ENCODE measurements at places on chromosomes 3 and 15.
A peak's percentile ranks its signal among the peaks of the same experiment; 100 is the strongest.

DNA sequence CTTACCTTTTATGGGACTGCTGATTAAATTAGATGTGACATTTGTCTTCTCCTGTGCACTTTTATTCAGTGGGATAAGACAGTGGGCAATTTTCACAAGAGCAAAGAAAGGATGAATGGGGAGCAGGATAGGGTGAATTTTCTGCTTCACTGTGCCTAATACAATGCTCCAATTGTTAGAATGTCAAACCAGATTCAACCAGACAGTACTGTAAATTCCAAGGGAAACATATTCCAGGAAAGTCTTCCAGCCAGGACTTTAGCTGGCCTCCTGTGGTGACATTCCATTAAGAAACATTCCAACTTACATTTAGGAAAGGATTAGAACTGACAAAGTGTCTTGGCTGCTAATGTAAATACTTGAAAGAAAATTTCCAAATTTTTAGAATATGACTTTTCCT, 100.1 kb upstream of the PROK2 start:
- DNase-seq = no peak

- DNase-seq = no peak
Observed at GRCh38 chr3:149077628-149078027, 8.7 kb downstream of the HLTF start.

DNA sequence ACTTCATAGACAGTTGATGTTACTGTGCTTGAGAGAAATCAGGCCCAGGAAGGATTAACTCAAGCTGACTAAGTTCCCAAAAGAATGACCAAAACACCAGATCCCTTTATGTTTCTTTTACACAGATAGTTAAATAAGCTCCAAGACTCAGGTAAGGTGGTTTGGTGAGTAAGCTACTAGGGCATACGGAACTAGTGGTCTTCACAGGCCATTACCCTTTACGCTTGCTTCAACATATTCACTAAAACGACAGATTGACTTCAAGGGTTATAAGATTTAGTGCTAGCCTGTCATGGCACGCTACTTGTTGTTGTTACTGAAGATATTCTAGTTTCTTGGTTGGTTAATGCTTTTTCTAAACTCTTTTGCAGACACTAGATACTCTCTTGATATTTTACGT, 369.3 kb downstream of the LPP start:
- DNase-seq = no peak

GRCh38 chr15:34793071-34793470, 2.3 kb downstream of the ACTC1 start:
- no peak for DNase-seq

DNA sequence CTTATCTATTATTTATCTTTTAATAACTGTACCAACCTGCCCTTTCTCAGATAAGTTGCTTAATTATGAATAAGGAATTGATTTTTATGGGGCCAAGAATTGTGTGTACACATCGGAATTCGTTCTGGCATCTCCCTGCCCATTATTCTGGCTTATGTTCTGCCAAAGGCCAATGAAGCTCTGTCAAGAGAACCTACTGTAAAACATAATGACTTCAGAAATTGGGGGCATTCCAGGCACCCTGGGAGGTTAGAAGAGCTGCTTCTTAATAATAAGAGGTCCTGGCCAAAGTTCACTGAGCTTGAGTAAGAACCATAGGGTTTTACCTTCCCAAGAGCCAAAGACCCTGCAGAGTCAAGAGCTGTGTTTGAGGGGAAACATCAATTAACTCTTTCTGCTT, 261.7 kb downstream of the SLC9A9 start:
- no peak for DNase-seq

DNA sequence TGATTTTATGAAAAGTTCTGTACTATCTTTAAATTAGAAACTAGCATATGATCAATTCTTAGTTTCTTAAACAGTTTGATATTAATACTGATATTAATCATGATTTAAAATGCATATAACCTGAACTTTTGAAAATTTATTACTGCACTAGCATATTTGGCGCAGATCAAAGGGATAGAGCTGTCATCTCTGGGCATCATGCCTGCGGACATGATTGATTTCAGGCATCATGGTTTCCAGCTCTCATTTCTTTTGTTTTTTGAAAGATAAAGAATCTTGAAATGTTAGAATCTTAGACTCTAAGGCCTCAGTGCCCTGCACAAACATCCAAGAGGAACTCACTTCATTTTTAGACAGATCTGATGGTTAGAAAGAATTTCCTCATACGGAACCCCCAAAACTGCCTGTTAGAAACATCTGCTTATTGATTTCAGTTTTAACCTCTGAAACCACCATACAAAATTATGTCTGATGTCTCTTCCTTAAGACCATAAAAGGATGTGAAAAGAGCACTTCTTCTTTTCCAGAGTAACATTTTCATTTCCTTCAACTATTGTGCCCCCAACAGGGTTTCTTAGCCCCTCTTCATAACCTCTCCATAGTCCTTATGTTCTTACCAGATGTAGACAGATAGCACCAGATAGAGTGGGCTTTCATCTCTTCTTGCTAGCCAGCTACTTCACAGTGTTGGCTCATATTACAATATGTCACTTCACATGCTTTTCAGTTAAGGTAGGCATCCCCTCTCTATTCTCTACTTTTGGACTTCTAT, 110.8 kb downstream of the BBX start:
- DNase-seq = no peak

DNA sequence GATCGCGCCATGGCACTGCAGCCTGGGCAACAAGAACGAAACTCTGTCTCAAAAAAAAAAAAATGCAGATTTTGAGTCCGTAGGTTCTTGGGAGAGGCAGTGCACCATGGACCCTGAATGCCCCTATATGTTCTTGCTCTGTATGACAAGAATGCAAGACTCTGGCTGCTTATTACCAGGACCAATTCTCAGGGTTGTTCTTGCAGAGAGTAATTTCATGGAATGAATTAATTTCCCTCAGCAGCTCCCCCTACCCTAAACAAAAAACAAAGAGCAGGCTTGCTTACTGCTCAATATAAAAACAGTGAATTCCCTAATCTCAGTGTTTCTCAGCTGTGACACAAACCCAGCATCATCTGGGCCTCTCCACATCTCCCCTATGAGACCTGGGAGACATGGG, 20.5 kb upstream of the DYNC1LI1 start:
- DNase-seq = no peak

- DNase-seq = no peak
Observed at GRCh38 chr3:192181151-192181550, 546.2 kb downstream of the FGF12 start.

GRCh38 chr3:107965136-107965655, 125.6 kb downstream of the CD47 start:
- no peak for DNase-seq

- DNase-seq = no peak
Observed at GRCh38 chr3:65406470-65406869, 632.2 kb downstream of the MAGI1 start.

GRCh38 chr15:33119865-33120264, 74.6 kb downstream of the FMN1 start:
- DNase-seq = no peak

DNA sequence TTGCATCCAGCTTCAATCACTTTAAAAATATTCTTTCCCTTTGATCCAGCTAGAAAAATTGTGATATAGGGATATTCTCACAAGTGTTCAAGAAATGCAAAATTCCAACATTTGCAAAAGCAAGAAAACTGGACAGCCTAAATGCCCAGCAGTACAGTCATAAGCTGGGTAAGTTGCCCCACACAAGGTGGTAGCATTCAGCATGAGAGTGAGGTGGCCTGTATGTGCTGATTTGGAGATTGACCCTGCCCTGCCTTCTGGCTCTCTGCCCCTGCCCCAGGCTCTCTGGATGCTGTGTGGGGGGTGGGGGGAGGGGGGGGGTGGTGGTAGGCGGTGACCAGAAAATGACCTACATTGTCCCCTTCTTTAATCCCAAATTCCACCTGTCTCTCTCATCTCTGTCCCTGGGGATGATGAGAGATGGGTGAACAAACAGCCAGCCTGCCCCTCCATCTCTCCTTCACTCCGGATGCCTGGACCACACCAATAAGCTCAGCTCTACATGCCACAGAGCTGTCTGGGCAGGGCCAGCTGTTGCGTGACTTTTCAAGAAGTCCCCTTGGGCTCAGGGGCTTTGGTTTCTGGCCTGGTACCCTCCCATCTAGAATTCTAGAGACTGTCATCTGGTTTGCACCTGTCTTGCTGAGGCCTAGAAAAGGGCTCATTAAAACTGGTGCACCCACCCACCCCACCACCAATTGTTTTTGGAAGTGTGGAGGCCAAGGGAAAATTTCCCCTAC, 42.2 kb downstream of the SLC28A1 start:
- no peak for DNase-seq

- no peak for DNase-seq
Observed at GRCh38 chr3:194777729-194778128, 92.0 kb downstream of the FAM43A start.

DNA sequence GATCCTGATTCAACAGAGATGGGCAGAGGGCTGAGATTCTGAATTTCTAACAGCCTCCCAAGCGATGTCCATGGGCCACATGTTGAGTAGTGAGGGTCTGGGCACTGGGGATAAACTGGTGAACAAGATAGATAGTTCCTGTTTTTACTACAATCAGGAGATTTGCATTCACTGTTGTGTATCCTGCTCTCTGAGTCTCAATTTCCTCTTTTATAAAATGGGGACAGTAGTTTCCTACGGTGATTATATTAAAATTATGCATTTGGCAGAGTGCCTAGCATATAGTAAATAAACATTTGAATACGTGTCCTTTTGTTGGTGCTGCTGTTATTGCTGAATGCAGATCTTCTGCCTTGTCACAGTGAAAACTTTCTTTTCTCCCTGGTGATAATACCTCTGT, 102.5 kb downstream of the MYH15 start:
- DNase-seq = no peak

GRCh38 chr3:36227980-36228379, 152.3 kb upstream of the STAC start:
- DNase-seq = no peak

- DNase-seq = no peak
Observed at GRCh38 chr3:160140756-160141155, 84.5 kb upstream of the C3orf80 start.

GRCh38 chr3:40336101-40336500, 26.6 kb downstream of the EIF1B start:
- no peak for DNase-seq

GRCh38 chr3:10352146-10352911, 31.4 kb upstream of the SEC13 start:
- no peak for DNase-seq

DNA sequence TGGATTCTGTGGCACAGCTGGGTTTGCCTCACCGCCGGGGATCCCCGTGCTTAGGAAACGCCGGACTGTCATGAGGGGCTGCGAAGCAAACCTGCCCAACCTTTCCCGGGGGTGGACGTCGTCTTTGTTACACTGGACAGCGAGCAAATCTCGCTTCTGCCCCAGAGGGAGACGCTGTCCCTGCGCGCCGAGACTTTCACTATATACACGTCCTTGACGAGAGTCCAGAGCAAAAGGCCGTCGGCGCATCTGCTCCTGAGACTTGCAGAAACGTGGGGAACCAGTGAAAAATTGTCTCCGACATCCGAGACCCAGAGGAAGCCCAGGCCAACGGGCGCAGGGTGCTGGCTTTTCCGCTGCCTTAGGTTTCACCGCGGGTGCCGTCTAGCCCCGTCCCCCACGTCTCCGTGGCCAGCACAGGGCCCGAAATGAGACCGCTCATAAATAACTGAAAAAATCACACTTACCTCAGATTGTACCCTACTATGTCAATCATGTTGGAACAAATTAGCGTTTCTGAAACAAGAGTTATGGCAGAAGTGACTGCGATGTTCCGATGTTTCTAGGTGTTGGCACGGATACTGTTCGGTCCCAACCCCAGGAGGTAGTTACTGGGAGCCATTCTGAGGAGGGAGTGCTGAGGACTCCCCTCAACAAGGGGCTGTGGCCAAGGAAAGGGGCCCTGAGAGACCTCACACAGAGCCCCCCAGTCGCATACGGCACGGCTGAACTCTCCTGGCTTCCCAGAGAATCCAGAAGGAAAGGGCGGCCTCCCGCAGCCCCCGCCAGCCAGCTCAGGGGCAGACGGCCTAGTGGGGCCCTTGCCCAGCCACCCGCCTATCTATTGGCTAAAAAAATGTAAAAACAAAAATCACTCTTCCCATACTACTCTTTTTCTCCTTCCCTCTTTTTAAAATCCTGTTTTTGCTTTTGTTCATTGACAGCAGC, 14.4 kb upstream of the MUC4 start:
- no peak for DNase-seq

DNA sequence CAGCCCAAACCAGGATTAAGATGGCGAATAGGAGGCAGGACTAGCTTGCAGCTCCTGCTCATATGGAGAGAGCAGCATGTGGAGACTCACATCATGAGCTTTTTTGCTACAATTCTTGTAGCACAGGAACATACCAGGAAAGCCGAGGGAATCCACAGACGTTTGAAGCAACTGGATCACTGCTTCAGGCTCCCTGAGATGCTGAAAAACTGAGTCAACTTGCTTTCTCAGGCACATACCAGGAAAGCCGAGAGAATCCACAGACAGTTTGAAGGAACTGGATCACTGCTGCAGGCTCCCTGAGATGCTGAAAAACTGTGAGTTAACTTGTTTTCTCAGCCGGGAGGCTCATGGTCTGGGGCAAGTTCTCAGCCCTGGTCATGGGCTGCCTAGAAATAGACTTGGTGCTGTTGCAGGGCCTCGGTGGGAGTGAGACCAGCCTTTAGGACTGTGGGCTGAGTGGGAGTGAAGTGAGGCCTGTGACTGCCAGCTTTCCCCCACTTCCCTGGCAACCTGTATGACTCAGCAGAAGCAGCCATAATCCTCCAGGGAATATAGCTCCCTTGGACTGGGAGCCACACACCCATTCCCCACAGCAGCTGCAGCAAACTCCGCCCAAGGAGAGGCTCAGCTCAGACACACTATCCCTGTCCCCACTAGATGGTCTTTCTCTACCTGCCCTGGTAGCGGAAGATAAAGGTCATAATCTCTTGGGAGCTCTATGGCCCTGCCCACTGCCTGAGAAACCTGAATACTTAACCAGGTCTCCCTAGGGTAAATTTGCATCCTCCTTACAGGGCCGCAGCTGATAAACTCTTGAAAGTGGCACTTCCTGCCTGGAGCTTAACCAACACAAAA, 51.9 kb upstream of the PFN2 start:
- DNase-seq = no peak

GRCh38 chr3:44981751-44982150, 5.7 kb downstream of the EXOSC7 start:
- DNase-seq = peak; percentile 11

- no peak for DNase-seq
Observed at GRCh38 chr3:5607581-5607980, 420.1 kb downstream of the EDEM1 start.

GRCh38 chr3:30162579-30162978, 443.8 kb upstream of the TGFBR2 start:
- no peak for DNase-seq

DNA sequence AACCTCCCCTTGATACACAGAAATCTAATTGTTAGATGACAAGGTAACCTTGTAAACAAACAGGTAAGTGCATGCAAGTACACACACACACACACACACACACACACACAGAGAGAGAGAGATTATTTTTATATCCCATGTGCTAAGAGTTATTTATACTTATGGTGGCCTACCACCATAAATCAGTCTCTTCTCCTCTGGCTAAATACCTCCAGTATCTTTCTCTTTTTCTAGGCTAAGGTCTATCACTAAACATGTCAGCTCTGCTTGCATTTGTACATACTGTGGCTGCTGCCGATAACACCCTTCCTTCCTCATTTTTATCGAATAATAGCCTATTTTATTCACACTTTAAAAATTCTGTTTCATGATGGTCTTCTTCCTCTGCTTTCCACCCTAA, 172.4 kb downstream of the CNTN3 start:
- no peak for DNase-seq

Measured in CD4-positive, alpha-beta T cell treated with Interleukin-4 for 4 hours (primary cell).